ENCODE measurements at places on chromosomes 5 and 9. TPM values are rescaled to one million over a fixed set of nuclear protein-coding genes. Genes with fewer than 3 reads are reported as not detected.

The CARTPT gene
- not detected for total RNA-seq

The ANXA1 gene
- 44.8 TPM for total RNA-seq

The ECSCR gene
- total RNA-seq = 6.2 TPM

The VCAN gene
- 33.7 TPM for total RNA-seq

The HTR1A gene
- not detected for total RNA-seq

DNA sequence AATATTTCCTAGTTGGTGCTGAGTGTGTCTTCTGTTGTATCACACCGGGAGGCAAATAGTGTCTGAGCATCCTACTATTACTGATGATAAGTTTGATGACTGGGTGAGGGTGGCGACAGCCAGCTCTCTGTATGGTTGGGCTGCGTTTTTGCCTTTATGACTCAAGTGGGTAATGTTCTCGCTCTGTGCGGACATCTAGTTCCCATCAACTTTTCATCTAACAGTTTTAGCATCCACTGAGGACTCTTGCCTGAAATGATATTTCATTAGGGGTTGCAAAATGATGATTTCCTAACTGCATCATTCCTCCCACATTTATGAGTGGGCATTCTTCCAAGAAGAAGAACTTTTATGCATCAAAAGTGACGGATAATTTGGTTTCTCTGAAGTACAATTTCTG lies 26.5 kb downstream of the HMCN2 start:
- no peaks in the 10 kb centered on the region for H3K4me1 ChIP-seq
- H3K36me3 ChIP-seq = no peaks in the 10 kb centered on the region
- H3K27me3 ChIP-seq = no peaks in the 10 kb centered on the region
- H3K27ac ChIP-seq = no peak overlapping the region
- DNase-seq = peak; percentile 20

DNA sequence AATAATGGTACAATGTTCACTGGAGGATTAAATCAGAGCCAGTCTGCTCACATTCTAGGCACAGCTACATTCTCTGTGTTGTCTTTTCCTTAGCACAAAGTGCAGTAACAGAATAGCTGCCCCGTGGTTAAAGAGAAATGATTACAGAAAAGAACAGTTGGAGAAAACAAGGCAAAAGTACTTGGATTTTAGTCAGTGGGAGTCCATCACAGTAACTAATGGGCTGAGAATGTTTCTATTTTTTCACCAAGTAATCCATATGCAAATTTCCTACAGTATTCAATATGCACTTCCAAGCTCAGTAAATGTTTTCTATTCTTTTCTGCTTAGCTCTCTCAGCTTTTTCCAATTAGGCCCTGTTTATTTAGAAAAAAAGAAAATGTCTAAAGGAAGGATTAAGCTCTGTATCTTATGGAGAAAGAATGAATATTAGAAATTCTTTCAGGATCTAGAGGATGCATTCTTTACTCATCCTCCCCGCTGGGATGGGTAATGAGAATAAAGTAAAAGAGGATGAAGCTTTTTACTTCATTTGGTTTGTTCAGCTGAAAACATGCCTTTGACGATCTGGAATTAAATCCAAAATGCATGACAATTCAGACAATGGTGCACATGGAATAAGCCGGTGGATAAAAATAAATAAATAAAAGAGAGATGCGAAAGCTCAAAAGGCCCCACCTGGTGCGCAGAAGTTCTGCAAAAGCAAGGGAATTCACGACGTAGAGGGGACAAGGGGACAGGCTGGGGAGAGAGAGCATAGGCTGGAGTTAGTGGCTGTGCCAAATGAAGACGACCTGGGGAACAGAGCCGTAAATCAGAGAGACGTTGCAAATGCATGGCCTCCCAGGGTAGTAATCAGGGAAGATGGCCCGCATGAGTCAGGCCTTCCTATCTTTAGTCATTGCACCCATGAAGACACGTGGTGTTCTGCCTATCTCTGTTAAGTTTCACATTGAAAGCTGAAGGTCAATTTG lies 345.2 kb downstream of the GLIS3 start:
- no peak overlapping the region for H3K4me3 ChIP-seq
- no peaks in the 10 kb centered on the region for H3K4me1 ChIP-seq
- H3K27ac ChIP-seq = no peak overlapping the region
- no peaks in the 10 kb centered on the region for H3K27me3 ChIP-seq
- no peaks in the 10 kb centered on the region for H3K36me3 ChIP-seq

DNA sequence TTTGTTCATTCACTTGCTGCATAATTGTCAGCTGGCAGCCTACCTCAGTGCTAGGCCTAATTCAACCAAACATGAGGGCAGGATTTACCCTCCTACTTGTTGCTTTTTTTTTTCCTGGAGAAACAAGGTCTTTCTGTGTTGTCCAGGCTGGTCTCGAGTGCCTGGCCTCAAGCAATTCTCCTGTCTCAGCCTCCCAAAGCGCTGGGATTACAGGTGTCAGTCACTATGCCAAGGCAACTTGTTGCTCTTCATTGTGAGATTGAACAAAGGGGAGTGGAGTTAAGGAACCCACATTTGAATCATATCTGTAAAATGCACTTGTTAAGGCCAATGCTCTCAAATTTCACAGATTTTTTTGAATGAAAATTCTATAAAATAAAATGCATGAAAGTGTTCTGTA lies 380.5 kb downstream of the TMEM161B start:
- no peaks in the 10 kb centered on the region for H3K27me3 ChIP-seq
- no peak overlapping the region for H3K4me3 ChIP-seq
- H3K4me1 ChIP-seq = no peaks in the 10 kb centered on the region
- DNase-seq = no peak
- H3K36me3 ChIP-seq = no peaks in the 10 kb centered on the region

DNA sequence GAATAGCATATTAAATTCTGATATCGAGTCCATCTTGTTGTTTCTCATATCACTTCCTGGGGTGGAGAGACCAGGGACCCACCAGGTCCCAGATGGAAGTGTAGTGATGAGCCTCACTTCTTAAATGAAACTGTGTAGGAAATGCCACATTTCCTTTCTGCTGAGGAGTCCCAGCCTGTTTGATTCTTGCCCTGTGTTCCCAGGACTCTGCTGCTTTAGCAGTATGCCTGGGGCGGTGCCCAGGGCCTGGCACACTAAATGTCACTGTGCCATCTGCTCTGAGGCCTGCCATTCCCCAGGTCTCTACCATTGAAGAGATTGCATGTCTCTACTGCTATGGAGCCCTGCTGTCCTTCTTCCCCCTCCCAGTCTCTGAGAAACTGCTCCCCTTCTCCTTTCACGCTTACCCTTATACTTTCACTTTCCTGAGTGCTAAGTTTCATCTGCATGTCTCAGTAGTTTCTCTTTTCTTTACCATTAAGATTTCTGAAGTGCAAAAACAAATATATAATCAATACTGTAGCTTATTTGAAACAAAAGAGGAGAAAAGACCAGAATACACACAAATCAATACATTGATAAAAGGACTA lies 260.4 kb downstream of the GABRB2 start:
- H3K27me3 ChIP-seq = no peaks in the 10 kb centered on the region
- no peaks in the 10 kb centered on the region for H3K4me1 ChIP-seq
- no peak for DNase-seq
- H3K27ac ChIP-seq = no peak overlapping the region
- no peaks in the 10 kb centered on the region for H3K36me3 ChIP-seq

GRCh38 chr9:36903541-36904435 lies 130.3 kb downstream of the PAX5 start:
- peak; percentile 38 for DNase-seq
- no peaks in the 10 kb centered on the region for H3K27me3 ChIP-seq
- H3K36me3 ChIP-seq = no peaks in the 10 kb centered on the region
- no peak overlapping the region for H3K4me3 ChIP-seq

DNA sequence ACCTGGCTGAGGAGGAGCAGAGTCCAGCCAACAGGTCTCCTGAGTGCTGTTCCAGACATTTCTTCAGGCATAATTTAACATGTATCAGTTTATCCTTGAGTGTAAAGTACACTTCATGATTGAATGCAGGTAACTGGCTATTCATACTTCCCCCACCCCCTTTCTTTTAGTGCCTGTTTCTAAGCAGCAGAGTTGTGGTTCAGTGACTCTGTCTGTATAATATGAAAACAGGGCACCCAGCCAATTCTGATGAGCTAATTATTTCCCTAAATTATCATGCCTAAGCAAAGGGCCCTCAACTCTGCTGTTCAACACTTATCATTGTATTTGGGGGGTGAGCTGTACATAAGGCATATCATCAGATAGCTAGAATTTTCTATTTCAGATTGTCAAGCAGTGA lies 51.9 kb upstream of the ZSWIM6 start:
- peak; percentile 45 for DNase-seq
- H3K4me1 ChIP-seq = peaks cover 15% of the 10 kb centered on the region
- no peaks in the 10 kb centered on the region for H3K36me3 ChIP-seq
- no peaks in the 10 kb centered on the region for H3K27me3 ChIP-seq
- no peak overlapping the region for H3K27ac ChIP-seq

DNA sequence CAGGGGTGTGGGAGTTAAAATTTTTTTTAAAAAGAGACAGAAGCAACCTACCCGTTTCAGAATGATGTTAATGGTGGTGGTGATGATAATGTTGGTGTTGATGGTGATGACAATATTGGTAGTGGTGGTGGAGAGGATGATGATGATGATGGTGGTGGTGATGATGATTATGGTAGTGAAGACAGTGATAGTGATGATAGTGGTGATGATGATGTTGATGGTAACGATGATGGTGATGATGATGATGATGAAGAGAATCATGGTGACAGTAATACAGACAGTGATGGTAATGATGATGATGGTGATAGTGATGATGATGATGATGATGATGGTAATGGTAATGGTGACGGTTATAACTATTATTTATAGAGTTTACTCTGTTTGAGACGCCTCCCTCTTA lies 117.6 kb downstream of the ICE1 start:
- no peaks in the 10 kb centered on the region for H3K4me1 ChIP-seq
- DNase-seq = no peak
- H3K4me3 ChIP-seq = no peak overlapping the region
- no peaks in the 10 kb centered on the region for H3K36me3 ChIP-seq
- no peaks in the 10 kb centered on the region for H3K27me3 ChIP-seq
- no peak overlapping the region for H3K27ac ChIP-seq

DNA sequence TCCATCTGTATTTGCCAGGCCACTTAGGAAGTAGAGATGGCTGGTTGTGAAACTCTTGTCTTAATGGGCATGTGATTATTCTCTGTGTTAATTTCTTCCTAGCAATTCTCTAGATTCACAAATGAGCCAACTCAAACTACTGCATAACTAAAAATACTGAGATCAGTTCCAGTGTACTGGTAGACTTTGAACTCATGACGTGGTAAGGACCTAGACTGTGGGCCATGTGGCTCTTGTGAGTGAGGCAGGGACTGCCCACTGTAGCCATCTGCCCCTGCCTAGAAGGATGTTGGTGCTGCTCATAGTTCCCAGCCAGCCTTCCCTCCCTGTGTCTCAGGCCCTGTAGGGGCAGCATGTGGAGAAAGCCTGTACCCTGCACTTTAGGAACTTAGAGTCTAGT lies 47.4 kb downstream of the CYSTM1 start:
- DNase-seq = no peak
- peaks cover 71% of the 10 kb centered on the region for H3K4me1 ChIP-seq
- H3K36me3 ChIP-seq = no peaks in the 10 kb centered on the region
- no peaks in the 10 kb centered on the region for H3K27me3 ChIP-seq

- peak overlapping the region; percentile 48 for H3K27ac ChIP-seq
- no peaks in the 10 kb centered on the region for H3K27me3 ChIP-seq
- no peaks in the 10 kb centered on the region for H3K36me3 ChIP-seq
- H3K4me1 ChIP-seq = peaks cover 68% of the 10 kb centered on the region
These were observed 27.7 kb upstream of the ZNF622 start for GRCh38 chr5:16493261-16493660.

DNA sequence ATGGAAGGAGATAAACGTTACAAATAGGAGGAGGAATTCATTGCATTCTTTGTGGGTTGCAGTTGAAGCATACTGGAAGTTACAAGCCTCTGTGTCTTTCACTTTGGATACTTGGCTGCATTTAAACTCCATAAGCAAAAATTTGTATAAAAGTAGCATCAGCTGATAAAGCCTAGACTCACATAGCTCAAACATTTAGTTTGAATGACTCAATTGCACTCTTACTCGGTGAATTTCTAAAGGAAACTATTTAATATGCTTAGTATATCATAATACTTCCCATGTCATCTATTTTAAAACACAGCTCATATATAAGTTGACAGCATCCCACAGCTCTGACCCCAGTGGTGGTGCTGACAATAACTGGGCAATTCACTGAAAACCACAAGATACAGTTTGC lies 596.6 kb upstream of the ZNF608 start:
- no peaks in the 10 kb centered on the region for H3K4me1 ChIP-seq
- no peak for DNase-seq
- no peak overlapping the region for H3K27ac ChIP-seq
- no peak overlapping the region for H3K4me3 ChIP-seq

GRCh38 chr5:158119961-158120723 lies 261.2 kb upstream of the CLINT1 start:
- H3K27ac ChIP-seq = no peak overlapping the region
- H3K4me3 ChIP-seq = no peak overlapping the region
- no peak for DNase-seq
- no peaks in the 10 kb centered on the region for H3K27me3 ChIP-seq
- no peaks in the 10 kb centered on the region for H3K36me3 ChIP-seq

GRCh38 chr9:111158363-111158762 lies 120.1 kb upstream of the LPAR1 start:
- no peaks in the 10 kb centered on the region for H3K36me3 ChIP-seq
- no peaks in the 10 kb centered on the region for H3K4me1 ChIP-seq
- no peak for DNase-seq
- H3K4me3 ChIP-seq = no peak overlapping the region
- no peak overlapping the region for H3K27ac ChIP-seq

GRCh38 chr9:127817881-127818434 lies 15.3 kb downstream of the FPGS start:
- no peak overlapping the region for H3K27ac ChIP-seq
- peaks cover 4% of the 10 kb centered on the region for H3K4me1 ChIP-seq
- H3K4me3 ChIP-seq = no peak overlapping the region
- no peaks in the 10 kb centered on the region for H3K27me3 ChIP-seq
- no peak for DNase-seq

GRCh38 chr9:121348221-121348620 lies 21.8 kb downstream of the STOM start:
- H3K4me3 ChIP-seq = no peak overlapping the region
- H3K4me1 ChIP-seq = peaks cover 36% of the 10 kb centered on the region
- no peaks in the 10 kb centered on the region for H3K36me3 ChIP-seq
- H3K27me3 ChIP-seq = no peaks in the 10 kb centered on the region
- H3K27ac ChIP-seq = no peak overlapping the region
- no peak for DNase-seq

DNA sequence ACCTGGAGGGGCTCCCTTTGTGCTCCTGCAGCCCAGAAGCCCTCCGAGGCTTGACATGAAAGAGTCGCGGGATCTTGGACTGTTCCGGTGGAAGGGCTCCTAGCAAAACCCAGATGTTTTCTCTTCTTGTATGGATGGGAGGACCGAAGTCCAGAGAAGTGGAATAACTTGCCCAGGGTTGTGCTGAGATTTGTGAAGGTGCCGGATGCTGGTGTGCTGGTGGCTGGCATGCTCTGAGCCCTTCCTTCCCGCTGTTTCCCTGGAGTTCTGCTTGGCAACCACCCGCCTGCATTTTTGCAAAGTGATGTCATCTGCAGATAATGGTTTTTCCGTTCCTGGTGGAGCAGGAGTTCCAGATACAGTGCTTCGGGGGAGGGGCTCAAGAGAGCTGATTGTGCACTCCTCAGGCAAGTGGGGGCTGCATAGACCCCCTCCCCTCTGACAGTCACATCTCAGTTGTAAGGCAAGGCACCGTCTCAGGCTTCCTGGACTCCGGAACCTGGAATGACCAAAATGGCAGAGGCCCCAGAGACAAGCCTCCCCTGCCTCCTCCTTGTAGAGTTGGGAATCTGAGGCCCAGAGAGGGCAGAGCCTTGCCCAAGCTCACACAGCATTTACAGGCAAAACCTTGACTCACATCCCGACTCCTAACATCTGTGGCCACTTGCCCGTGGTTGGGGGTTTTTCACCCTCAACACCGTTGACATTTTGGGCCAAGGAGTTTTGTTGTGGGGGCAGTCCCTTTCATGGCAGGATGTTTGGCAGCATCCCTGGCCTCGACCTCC lies 157.0 kb downstream of the RGS3 start:
- peak; percentile 92 for DNase-seq
- H3K27ac ChIP-seq = peak overlapping the region; percentile 89
- H3K4me3 ChIP-seq = no peak overlapping the region
- peaks cover 46% of the 10 kb centered on the region for H3K4me1 ChIP-seq
- no peaks in the 10 kb centered on the region for H3K27me3 ChIP-seq
